DMS53 (cell line): ENCODE measurements at places on chromosomes 7 and 10.

GRCh38 chr10:47019155-47020145, 108.2 kb downstream of the PTPN20 start:
- no peak for DNase-seq

- DNase-seq = peak; percentile 8
These were observed 96.2 kb upstream of the AMPH start for GRCh38 chr7:38727184-38727940.

GRCh38 chr10:71188201-71188600, 24.2 kb upstream of the UNC5B start:
- DNase-seq = no peak

DNA sequence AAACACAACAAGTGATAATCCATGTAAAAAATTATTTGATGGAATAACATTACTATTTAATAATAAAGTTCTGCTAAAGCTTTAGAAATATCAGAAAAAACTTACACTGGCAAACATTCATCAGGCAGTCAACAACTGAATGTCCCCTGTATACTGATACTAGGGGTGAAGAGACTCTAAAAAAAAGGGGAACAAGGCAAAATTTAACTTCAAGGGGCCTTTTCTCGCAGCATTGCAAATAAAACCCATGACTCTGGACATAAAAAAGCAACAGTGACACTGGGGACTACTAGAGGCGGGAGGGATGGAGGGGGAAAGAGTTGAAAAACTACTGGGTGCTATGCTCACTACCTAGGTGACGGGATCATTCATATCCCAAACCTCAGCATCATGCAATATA, 5.8 kb upstream of the IFRD1 start:
- no peak for DNase-seq

GRCh38 chr10:77844713-77845445, 81.7 kb downstream of the DLG5 start:
- DNase-seq = peak; percentile 17

GRCh38 chr7:142792593-142792992, 21.8 kb downstream of the PRSS2 start:
- DNase-seq = no peak

DNA sequence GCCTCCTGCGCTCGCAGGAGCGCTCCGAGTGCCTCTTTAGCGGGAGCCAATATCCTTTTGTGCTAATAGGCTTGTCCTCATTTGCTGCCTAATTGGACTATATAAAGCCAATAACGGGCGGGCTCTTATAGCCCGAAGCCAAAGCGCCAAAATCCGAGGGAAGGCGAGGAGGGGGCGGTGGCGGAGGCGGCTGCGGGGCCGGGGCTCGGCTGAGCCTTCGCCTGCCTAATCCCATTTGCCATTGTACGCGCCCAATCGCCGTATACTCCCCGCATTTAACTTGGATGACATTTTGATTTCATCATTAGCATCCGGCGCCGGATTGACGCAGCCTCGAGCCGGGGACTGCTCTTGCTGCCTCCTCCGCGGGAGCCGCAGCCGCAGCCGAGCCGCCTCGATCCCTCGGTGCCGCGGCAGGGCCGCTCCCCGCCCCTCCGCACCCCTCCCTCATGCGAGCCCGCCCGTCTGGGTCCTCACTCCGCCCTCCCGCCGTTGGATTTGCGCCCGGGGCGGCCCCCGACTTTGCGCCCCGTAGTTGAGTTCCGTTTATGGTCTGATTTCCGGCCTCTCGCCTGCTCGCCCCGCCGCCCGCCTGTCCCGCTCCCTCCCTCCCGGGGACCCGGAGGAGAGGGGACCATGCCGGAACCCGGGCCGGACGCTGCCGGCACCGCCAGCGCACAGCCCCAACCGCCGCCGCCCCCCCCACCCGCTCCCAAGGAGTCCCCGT, at the start of gene HMX3:
Gene HMX3 (plus strand): TSS at position 556 of the 727 bp plus-strand sequence. CDS start 81 bp downstream, at position 637.
- peak; percentile 39 for DNase-seq

- no peak for DNase-seq
These were observed 264.5 kb upstream of the NEBL start for GRCh38 chr10:21161647-21162046.

GRCh38 chr10:3972460-3973301, 187.7 kb upstream of the KLF6 start:
- no peak for DNase-seq

- no peak for DNase-seq
These were observed 21.2 kb upstream of the LRRC4 start for GRCh38 chr7:128052404-128052803.

- DNase-seq = peak; percentile 82
These were observed 438.1 kb upstream of the GALNT17 start for GRCh38 chr7:70693686-70694433.

GRCh38 chr7:149100821-149101220, 10.3 kb upstream of the ZNF786 start:
- no peak for DNase-seq

- DNase-seq = no peak
These were observed 11.8 kb upstream of the INSIG1 start for GRCh38 chr7:155285833-155286232.

DNA sequence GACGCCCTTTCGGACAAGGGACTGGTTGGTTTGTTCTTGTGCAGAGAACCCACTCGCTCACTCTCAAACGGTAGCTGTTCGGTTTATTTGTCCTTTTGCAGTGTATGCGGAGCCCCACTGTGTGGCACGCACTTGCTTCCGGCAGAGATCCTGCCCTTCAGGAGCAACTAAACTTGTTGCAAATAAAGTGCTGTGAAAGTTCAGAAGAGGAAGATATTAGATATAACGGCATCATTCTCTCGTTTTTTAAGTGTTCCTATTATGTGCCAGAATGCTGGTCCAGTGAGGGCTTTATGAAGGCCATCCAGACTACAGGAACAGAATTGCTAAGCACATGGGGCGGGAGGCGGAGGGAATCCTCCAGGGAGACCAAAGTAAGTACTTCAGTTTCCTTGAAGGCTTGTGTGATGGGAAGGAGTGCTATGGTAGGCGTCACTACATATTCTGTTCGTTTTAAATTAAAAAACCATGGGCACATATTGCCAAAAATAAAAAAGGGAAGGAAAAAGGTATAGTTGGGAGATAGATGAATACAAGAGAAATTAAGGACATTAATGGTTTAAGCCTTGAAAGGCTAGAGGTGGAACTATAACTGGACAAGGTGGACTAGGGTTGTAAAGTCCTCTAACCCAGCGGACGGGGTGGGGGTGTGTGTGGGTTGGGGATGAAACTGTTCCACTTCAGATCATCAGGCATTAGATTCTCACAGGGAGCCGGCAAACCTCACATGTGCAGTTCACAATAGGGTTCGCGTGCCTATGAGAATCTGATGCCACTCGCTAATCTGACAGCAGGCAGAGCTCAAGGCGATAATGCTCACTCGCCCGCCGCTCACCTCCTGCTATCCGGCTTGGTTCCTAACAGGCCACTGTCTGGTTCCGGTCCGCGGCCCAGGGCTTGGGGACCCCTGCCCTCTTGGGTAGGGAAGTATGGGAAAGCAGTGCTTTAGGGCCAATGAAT, 704 bp upstream of the ERLIN1 start:
- peak; percentile 76 for DNase-seq

GRCh38 chr10:70477661-70478162, 855 bp upstream of the PALD1 start:
- peak; percentile 97 for DNase-seq

DNA sequence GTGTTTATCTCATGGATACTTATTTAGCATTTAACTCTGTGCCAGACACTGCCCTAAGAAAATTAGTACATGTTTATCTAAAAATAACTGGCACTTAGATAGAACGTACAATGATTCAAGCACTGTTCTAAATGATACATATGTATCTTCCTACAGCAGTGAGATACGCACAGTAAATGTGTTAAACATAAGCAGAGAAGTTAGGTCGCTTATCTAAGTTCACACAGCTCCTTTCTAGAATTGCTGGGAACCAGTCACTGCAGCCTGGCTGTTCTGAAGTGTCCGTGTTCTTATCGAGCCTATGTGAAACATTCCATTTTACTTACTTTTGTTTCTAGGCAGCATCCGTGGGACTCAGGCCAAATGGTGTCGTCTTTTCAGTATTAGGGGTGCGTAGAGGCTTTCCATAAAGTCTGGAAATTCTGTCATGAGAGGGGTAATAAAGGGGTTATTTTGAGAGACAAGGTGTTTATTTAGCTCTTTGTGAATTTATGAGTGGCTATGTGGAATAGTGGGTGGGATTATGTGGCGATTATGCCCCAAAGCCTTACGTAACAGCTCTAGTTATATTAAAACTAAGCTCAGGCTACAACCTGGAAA, 186.9 kb downstream of the SND1 start:
- DNase-seq = no peak
